A549 (cell line): ENCODE measurements at places on chromosomes 2 and 18.

GRCh38 chr18:48216639-48217257, 192.4 kb downstream of the ZBTB7C start:
- DNase-seq: no peak

DNA sequence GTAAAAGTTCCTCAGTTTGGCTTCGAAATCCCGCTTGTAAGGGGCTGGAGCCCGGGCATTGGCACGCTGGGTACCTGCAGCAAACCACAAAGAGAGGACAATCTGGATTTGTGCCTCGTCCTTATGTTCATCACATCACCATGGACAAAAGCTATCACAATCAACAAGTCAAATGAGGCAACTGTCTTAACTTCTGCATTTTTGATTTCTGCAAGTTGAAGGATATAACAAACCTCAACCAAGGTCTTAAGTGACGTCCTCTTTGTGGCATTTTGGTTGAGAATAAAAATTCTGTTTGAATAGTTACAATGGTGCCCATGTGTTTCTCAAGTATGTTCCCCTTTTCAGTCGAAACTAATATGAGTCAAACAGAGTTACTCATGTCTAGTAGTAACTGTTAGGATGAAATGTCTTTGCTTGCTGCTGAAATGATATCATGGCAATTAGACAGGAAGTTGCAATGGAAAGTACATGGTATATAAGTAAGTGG, 70.8 kb upstream of the STK17B start:
- no peak for DNase-seq

DNA sequence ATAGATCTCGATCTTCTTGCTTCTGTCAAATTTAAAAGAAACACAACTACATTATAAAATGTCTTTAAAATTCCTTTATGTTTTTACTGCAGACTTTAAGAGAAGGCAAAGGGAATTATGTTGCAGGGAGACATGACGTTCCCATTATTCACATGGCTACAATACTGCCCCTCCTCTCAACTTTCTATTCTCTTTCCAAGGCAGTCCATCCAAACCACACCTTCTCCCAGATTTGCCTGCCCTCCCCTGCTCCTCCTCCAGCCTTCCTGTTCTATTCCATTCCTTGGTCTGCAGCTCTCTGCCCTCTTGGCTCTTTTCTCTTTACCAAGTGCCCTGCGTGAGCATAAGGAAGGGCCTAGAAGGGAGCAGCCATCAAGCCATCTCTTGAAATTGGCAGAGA, 61.3 kb downstream of the NABP1 start:
- no peak for DNase-seq

DNA sequence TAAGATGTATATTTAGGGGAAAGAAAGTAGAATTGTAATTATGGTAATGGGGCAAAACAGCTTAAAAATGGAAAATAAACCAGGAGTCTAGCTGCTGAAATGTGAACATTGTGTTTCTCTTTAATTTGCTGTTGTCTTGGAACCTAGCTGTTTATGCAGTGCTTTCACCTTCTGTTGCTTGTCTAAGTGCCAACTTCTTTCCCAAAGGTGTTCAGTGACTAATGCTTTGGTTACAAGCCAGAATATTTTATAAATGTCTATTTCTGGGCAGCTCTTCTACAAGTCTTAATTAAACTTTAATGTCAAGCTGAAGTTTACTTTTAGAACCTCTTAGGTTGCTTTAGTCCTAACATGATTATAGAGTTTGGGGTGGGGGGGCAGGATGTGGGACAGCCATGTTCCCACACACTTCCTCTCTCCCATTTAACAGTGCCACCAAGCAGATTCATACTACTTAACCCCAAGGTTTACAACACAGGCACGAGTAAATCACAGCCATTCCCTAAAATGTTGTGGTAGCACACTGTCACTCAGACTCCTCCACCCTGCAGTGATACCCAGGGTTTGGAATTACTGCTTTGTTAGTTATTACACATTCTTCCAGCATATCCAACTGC, 60.6 kb downstream of the ITGA4 start:
- DNase-seq: no peak
